ENCODE measurements at places on chromosomes 11 and 22.
A peak's percentile ranks its signal among the peaks of the same experiment; 100 is the strongest.

DNA sequence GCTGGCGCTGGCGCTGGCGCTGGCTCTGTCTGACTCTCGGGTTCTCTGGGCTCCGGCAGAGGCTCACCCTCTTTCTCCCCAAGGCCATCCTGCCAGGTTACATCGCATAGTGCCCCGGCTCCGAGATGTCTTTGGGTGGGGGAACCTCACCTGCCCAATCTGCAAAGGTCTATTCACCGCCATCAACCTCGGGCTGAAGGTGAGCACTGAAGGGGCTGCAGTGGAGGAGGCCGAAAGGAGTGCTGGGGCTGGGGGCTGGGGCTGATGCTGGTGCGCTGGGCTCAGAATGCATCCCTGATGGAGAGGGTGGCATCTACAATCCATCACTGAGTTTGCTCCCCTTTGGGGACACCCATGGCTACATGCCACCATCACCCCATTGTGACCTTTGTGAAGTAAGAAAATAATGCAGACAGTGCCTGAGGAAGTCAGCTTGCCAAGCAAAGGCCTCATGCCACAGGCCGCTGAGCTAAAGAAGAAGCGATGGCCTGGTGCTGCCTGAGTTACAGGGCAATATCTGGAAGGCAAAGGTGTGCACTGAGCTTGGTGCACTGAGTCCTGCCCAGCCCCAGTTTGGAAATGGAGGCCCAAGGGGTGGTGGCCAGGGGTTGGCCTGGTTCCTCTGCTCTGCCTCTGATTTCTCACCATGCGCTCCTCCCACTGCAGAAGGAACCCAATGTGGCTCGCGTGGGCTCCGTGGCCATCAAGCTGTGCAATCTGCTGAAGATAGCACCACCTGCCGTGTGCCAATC, 620 bp downstream of the SMPD1 start:
- DNase-seq: no peak

- DNase-seq: no peak
Observed at GRCh38 chr11:124935548-124936514, at the start of gene HEPACAM. TSS of gene HEPACAM (minus strand) at chr11:124936047. CDS start at chr11:124936006, 41 bp downstream.

GRCh38 chr11:17606233-17607082, 59.4 kb downstream of the OTOG start:
- peak; percentile 58 for DNase-seq

- no peak for DNase-seq
Observed at GRCh38 chr11:47387944-47388696, 9.8 kb upstream of the SPI1 start.

DNA sequence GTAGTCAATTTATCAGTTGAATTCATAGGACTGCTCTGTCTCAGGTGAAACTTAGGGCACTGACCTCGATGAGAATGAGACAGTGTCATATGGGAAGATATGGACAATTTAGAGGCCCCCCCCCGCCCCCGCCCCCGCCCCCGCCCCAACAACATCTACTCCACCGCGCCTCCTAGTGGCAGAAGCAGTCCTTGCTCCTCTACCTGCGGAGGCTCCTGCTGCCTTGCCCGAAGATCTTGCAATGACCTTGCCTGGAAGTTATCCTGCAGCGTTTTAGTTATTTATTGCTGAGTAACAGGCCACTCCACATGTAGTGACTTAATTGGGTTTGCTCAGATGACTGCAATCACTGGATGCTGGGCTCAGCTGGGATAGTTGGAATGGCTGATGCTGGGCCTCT, 15.2 kb downstream of the SERPINH1 start:
- no peak for DNase-seq

GRCh38 chr11:1631066-1631568, 1.5 kb downstream of the KRTAP5-5 start:
- DNase-seq: no peak

DNA sequence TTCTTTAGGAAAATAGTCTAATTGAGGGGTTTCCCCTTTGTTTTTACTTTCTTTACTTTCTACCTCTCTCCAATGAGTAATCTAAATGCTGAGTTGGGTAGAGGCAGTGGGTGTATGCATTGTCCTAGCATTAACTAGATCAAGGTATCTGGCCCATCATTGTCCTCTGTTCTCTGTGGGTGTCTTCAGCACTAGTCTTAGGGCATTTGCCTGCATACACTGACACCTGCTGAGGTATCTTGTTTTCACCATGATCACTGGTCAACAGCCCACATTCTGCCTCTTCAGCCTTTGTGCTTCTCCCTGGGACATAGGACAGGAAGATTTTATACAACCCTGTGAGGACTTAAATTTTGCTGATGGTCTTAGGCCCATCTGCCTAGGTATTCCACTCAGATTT, 371.1 kb downstream of the RAB38 start:
- DNase-seq: no peak

DNA sequence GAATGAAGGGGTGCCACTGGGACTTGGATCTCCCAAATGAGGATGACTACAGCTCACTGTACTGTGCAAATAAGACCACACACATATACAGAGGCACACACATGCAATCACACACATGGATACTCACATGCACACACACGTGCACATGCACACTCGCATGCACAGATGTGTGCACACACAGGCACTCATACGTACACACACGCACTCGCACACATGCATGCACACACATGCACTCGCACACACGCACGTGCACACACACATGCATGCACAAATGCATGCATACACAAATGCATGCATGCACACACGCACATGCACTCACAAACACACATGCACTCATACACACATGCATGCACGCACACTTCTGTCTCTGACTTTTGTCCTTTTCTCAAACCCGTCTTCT, 36.0 kb downstream of the TECTA start:
- no peak for DNase-seq

GRCh38 chr22:22925805-22926369, 38.3 kb downstream of the IGLL5 start:
- DNase-seq: no peak

DNA sequence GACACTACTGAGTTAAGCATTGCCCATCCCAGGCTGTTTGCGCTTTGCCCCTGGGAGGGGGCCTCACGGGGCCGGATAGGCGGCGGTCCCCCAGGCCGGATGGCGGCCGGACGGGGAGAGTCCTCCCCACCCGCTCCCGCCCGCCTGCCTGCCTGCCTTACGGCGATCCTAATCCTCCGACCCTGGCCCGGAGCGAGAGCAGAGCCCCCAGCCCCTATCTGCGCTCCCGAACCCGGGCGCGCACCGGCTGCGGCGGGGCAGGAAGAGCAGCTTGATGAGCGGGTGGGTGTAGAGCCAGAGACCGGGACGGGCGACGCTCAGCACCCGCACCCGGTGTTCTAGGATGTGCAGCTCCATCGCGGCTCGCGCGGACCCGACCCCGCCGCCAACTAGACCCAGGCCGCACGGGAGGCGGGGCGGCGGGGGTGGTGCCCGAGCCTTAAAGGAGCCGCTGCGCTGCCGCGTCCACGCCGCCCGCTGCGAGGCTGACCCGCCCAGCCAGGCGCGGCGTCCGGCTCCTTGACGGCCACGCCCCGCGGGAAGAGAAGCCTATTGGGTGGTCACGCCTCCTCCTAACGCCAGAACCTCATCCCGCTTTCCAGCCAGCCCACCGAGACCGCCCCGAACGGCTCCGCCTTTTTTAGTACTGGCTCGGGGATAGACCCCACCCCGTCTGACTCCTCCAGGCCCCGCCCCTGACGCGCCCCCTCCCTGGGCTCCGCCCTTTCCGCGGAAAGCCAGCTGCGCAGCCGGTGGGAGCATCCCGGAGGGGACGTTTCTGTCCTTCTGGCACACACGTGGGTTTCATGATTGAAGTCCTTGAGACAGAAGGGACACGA, at the start of gene CASTOR1:
Gene CASTOR1, minus strand, starts transcription at position 365 of the 839 bp plus-strand sequence. Its CDS starts 8 bp downstream, at position 357.
- DNase-seq: peak; percentile 99

DNA sequence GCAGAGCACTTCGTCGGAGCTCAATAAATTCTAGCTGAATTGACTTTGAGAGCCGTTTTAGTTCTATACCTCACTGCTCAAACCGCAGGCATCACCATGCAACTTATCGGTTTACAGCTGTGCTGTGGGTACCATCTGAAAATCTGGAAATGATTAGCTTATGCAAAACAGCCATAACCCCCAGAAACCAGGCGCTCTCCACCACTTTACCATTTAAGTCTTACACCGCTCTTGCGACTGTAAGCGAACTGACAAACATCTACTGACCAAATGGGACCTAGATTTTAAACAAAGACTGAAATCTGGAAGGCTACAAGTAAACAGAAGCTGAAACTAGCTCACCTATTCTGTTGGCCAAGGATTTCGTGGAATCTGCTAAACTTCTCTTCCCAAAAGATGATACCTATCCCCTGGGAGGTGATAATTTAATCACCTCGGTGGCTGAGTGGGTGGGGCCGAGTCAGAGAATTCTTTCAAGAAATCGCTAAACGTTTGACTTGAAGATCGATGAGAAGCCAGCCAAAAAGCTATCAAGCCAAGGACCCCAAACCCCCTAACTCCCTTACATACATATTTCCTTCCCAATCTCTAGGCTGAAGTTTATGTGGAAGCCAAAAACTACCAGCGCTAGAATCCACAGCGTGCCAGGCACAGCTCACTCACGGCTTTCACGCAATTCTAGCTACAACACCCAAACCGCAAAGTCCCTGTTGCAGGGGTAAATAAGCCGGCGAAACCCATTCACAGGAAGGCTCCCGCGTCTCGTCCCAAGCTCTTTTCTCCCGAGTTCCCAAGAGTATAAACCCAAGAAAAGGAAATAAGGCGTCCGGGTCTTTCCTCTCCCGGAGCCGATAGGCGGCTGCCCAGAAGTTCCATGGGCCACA, 644 bp downstream of the SPTY2D1 start:
- no peak for DNase-seq

GRCh38 chr11:68565768-68566167, 105.2 kb downstream of the PPP6R3 start:
- DNase-seq: no peak

DNA sequence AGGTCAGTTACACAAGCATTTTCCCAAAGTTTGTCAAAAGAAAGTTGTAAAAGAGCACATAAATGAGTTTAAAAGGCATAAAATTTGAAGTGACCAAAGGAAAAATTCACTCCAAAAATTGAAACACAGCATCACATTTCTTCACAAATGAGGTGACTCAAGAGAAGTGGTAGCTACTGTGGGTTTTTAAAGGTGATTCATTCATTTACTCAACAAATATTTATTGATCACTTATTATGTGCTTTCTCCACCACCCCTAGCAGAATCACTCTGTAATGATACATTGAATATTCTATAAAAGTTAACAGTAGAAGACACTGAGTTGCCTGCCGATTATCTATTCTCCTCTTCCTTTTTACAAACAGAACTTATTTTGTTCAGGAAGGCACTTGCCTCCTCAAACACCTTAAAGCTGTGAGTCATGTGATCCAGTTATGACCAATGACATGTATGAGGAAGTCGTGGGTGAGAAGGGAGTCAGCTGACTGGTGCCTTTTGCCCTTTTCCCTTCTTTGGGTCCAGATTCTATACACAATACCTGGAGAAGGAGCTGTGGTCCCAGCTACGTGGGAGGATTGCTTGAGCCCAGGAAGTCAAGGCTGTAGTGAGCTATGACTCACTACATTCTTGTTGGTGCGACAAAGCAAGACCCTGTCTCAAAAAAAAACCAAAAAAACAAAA, 67.7 kb upstream of the CLNS1A start:
- no peak for DNase-seq

GRCh38 chr22:23065495-23066122, 4.7 kb upstream of the GNAZ start:
- no peak for DNase-seq

DNA sequence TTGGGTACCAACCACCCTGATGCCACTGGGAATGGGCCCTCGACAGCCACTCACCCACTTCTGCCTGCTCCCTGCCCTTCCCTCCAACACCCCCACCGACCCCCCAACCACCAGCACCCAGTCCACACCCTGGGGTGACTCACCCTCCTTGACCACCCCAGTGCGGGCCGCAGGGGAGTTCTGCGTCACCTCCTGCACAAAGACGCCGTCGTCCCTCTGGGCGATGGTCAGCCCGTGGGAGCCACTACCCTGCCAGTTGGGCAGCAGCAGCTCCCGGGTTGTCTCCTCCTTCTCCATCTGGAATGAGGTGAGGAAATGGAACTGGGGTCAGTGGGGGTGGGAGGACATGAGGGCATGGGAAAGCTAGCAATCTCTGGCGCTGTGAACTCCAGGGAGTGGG, 10.8 kb downstream of the AHNAK start:
- no peak for DNase-seq

DNA sequence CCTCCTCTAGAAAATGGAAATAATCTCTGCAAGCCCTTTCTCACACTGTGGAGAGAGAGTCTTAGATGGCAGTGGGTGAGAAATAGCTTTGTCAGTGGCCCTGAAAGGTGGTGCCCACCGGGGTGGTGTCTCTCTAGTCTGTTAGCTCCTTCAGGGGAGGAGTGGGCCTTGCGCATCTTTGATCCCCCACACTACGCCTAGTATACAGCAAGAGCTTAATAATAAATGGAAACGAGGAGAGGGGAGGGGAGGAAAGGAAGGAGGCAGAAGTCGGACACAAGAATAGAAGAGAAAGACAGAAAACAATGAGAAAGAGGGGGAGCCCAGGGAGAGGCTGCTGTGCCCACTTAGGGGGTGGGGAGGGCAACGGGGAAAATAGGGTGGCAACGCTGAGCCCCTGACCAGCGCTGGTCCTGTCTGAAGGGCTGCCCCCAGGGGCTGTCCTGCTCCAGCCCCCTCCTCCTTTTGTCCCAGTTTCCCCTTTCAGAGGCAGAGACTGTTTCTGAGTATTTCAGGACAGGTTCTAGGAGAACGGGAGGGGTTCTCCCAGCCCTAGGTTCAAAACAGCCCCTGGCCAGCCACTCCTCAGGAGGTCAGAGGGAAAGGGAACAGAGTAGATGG, 1.2 kb downstream of the ARRB1 start:
- no peak for DNase-seq
